ENCODE measurements at places on chromosomes 2 and 18.

DNA sequence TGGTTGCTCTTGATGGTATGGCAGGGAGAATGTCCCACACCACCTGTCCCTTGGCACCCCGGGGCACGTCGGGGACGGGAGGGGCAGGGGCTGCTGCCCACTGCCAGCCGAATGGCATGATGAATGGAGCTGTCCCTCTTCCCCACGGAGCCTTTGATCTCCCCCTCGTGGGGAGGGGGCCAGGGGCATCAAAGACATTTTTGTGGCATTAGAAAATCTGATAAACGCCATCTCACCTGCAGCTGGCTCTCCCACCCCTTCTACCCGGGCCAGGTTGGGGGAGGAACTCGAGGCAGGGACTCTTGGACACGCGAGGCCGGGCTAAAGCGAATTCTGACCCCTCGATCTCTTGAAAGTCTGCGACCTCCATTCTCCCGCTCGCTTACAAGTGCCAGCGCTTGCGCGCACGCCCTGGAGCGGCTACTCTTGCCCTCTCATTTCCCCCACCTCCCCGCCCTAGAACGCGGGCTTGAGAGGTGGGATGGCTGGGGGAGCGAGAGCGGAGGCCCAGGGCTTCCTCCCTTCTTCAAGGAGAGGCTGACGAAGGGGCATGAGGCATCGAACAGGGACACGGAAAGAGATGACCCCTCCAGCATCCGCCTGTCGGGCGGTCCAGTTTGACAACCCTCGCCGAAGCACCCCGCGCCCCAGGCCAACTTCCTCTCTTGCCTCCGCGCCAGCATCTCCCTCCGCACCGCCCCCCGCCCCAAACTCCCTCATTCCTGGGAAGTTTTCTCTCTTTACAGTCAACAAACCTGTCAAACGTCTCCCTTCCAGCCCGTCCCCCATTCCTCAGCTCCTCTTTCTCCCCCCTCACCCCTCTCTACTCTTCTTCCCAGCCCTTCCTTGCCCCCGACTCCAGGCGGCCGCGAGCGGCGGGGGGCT lies 692 bp upstream of the WNT6 start:
- H3K36me3 ChIP-seq, result no peaks in the 10 kb centered on the region
- no peak for DNase-seq
- H3K4me3 ChIP-seq, result no peak overlapping the region
- no peaks in the 10 kb centered on the region for H3K27me3 ChIP-seq
- H3K4me1 ChIP-seq, result peaks cover 5% of the 10 kb centered on the region

DNA sequence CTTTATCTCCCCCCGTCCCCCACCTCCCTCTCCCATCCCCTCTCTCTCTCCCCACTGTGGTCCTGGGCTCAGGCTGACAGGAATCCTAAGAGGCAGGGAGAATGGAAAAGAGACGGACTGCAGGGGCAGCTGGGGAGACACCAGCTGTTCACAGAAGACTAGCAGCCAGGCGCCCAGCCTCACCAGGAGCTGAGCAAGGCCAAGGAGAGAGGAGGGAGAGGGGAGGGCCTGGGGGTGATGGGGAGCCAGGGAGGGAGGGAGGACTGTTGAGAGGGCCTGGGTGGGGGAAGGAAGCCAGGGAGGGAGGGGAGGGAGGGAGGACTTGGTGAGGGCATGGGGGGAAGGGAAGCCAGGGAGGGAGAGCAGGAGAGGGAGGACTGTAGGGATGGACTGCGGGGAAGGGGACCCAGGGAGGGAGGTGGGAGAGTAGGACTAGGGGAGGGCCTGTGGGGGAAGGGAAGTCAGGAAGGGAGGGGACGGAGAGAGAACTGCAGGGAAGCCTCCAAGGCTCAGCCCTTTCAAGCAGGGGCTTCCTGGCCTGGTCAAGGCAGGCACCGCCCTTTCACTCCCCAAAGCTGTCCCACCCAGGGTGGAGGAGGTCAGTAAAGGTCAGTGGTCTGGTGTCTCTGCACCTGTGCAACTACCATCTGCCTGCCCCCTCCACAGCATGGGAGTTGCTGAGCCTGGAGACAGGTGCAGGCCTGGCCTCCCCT lies 517.7 kb upstream of the MYT1L start:
- H3K27me3 ChIP-seq, result no peaks in the 10 kb centered on the region
- H3K27ac ChIP-seq, result no peak overlapping the region

- H3K4me1 ChIP-seq, result peaks cover 22% of the 10 kb centered on the region
- H3K27ac ChIP-seq, result no peak overlapping the region
- no peak for DNase-seq
- no peaks in the 10 kb centered on the region for H3K36me3 ChIP-seq
- H3K27me3 ChIP-seq, result no peaks in the 10 kb centered on the region
These were observed 24.3 kb downstream of the CRIM1 start for GRCh38 chr2:36379710-36380448.

- peaks cover 1% of the 10 kb centered on the region for H3K4me1 ChIP-seq
- no peaks in the 10 kb centered on the region for H3K36me3 ChIP-seq
- H3K27me3 ChIP-seq, result no peaks in the 10 kb centered on the region
- no peak for DNase-seq
- H3K4me3 ChIP-seq, result no peak overlapping the region
These were observed 43.0 kb downstream of the PTPN2 start for GRCh38 chr18:12841070-12841469.

DNA sequence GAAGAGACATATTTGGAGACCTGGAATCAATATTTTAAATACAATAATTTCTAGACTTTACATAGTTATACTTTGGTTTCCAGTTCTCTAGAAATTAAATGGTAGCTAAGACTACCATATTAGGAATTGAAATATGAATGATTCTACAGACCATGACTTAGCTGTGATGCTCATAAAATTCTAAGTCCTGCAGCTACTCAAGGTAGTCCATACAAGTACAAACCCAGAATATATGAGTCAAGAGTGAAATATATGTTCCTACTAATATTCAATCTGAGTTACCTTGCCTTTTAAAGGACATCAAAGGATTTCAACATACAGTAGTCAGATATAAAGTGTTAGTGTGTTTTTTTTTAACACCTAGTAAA lies 10.1 kb upstream of the SPOPL start:
- no peaks in the 10 kb centered on the region for H3K27me3 ChIP-seq
- H3K4me1 ChIP-seq, result no peaks in the 10 kb centered on the region
- H3K36me3 ChIP-seq, result no peaks in the 10 kb centered on the region
- DNase-seq, result no peak

- H3K27ac ChIP-seq, result no peak overlapping the region
- H3K4me3 ChIP-seq, result no peak overlapping the region
- no peak for DNase-seq
- H3K27me3 ChIP-seq, result no peaks in the 10 kb centered on the region
These were observed 14.5 kb upstream of the SLC8A1 start for GRCh38 chr2:40466332-40466906.

DNA sequence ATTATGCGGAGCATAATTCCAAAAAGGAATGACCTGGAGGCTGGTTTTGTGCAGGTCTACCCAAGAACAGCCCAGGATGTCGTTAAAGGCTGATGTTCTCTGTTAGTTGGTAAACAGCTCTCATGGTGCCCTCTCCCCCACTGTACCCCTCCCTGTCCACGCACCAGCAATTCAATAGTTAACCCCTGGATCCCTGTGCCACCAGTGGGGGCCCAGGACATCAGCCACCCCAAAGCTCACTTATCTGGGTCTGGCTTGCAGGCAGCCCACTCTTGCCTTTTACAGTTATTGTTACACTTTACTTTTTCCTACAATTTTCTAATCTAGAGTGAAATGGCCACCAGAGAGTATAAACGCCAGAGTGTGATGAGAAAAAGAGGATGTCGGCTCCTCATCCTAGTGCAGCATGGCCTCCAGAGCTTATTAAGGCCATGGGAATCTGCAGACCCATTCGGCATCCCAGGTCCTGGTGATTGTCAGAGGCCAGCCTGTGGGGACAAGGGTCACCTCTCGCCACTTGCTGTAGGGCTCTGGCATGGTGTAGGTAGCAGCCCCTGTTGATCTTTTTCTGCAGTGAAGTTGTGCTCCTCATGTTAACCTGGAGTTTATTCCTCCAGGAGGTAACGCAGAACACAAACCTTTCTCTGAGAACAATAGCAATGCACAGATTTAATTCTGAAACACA lies 30.3 kb downstream of the TWIST2 start:
- H3K36me3 ChIP-seq, result no peaks in the 10 kb centered on the region
- H3K4me1 ChIP-seq, result peaks cover 5% of the 10 kb centered on the region
- no peaks in the 10 kb centered on the region for H3K27me3 ChIP-seq
- H3K4me3 ChIP-seq, result no peak overlapping the region
- no peak for DNase-seq

DNA sequence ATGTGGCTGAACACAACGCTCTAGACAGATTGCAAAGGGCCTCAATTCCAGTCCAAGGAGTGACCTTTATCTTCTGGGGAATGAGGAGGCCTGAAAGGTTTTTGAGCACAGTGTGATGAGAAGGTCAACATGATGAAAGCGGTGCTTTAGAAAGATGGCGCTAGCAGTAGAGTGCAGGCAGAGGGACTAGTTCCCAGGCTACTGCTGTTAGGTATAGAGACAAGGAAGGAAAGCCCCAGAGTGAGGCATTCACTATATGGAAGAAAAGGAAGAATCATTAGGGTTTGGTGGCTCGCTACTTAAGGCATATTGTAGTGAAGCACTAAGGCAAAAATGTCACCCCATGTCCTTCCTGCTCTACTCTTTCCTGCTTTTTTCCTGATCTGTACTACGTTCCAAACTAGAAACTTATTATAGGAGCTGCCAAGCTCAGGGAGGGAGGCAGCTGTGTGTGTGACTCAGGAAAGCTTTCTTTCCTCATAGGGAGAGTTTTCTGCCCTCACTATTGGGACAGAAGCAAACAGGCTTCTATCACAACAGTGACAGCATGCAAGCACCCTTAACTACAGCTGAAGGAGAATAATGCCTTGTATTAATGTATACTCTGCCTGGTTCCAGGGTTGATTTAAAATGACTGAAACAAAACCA lies 160.8 kb upstream of the CAVIN2 start:
- H3K4me3 ChIP-seq, result no peak overlapping the region
- DNase-seq, result no peak
- H3K36me3 ChIP-seq, result no peaks in the 10 kb centered on the region
- no peaks in the 10 kb centered on the region for H3K27me3 ChIP-seq
- no peaks in the 10 kb centered on the region for H3K4me1 ChIP-seq
- H3K27ac ChIP-seq, result no peak overlapping the region

GRCh38 chr2:47072018-47072691 lies 83.0 kb downstream of the STPG4 start:
- no peaks in the 10 kb centered on the region for H3K36me3 ChIP-seq
- H3K4me3 ChIP-seq, result no peak overlapping the region
- peak; percentile 95 for DNase-seq
- peak overlapping the region; percentile 90 for H3K27ac ChIP-seq
- no peaks in the 10 kb centered on the region for H3K27me3 ChIP-seq
- peaks cover 39% of the 10 kb centered on the region for H3K4me1 ChIP-seq

DNA sequence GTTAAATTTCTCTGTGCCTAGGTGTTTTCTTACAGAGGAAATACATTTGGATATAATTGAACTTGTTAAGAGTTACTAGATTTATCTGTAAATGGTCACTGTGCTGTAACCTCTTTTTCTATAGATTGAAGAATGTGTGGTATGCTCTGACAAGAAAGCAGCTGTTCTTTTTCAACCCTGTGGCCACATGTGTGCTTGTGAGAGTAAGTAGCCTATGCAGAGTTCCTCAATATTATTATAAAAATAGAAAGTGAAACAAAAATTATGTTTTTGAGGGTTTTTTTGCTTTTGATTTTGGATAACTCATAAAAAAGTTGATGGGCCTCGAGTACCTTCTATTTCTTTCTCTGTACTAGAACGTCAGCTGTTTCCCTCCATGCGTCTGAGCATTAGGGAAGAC lies 112.4 kb downstream of the MIB1 start:
- H3K36me3 ChIP-seq, result no peaks in the 10 kb centered on the region
- H3K27ac ChIP-seq, result no peak overlapping the region
- H3K4me1 ChIP-seq, result no peaks in the 10 kb centered on the region
- no peak overlapping the region for H3K4me3 ChIP-seq

DNA sequence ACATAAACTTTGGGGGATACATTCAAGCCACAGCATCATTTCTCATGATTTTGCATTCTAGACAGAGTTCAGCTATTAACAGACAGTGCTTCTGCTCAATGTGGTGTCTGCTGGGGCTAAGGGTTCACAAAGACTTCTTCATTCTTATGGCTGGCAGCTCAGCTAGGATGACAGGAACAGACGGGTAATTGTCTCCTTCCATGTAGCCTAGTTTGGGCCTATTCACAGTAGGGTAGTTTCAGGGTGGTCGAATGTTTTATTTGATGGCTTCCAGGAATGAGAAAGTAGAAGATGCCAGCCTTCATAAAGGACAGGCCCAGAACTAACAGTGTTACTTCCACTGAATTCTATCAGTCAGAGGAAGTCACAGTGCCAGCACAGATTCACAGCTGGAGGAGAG lies 26.0 kb upstream of the BCL2L11 start:
- H3K4me3 ChIP-seq, result no peak overlapping the region
- H3K27me3 ChIP-seq, result no peaks in the 10 kb centered on the region
- no peak for DNase-seq

DNA sequence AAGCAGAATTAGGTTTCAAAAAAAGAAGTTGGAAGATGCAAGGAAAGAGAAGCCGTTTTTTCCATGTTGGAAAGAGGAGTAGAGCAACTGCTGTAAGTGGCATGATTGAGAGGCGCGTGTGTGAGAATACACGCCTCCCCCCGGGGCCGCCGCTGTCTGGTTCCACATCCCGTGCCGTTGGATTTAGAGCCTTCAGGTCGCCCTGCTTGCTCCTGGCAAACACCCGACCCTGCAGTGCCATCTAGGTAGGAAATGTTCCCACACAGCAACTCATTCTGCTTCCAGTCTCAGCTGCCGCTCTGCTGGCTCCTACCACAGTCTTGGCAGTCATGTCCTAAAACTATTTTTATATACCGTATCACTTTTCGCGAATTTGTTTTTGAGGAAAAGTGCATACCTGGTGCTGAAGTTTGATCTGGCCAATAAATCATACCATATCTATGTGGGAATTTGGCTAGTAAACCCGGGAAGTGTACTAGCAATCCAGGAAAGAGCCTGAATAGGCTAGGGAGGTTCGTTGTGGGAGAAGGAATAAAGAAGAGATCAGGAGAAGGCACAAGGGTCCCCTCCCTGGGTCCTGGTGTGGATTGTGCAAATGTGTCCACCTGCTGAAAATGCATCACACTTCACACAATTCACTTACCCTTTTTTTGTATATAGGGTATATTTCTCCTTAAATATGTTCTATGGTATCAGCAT lies 372.7 kb downstream of the FBXO15 start:
- H3K27ac ChIP-seq, result no peak overlapping the region
- DNase-seq, result no peak
- H3K36me3 ChIP-seq, result no peaks in the 10 kb centered on the region
- no peaks in the 10 kb centered on the region for H3K4me1 ChIP-seq
- no peak overlapping the region for H3K4me3 ChIP-seq
- no peaks in the 10 kb centered on the region for H3K27me3 ChIP-seq

GRCh38 chr2:229884775-229885699 lies 36.8 kb downstream of the TRIP12 start:
- H3K27ac ChIP-seq, result no peak overlapping the region
- H3K4me3 ChIP-seq, result no peak overlapping the region
- H3K27me3 ChIP-seq, result no peaks in the 10 kb centered on the region
- DNase-seq, result no peak

Measured in ovary (tissue), 10 donors.